ENCODE measurements at places on chromosomes 7 and 10. TPM values are rescaled to one million over a fixed set of nuclear protein-coding genes. Genes with fewer than 3 reads are reported as not detected.

OR9A2 gene
- polyA plus RNA-seq, result not detected

ANKRD61 gene
- polyA plus RNA-seq, result 0.50 TPM

HPSE2 gene
- polyA plus RNA-seq, result not detected

NFKB2 gene
- 26.6 TPM for polyA plus RNA-seq

CCDC172 gene
- polyA plus RNA-seq, result not detected

VSTM4 gene
- polyA plus RNA-seq, result 0.39 TPM

TAS2R41 gene
- not detected for polyA plus RNA-seq

CPA2 gene
- not detected for polyA plus RNA-seq

CALHM1 gene
- not detected for polyA plus RNA-seq

All from SK-N-SH (cell line).